Hematopoietic multipotent progenitor cell treated with erythropoietin and hydrocortisone succinate and interleukin-3 and kit ligand, for 4 days (in vitro differentiated cells): ENCODE measurements at places on chromosomes 7 and 10.

GRCh38 chr10:34581801-34582532 is 233.1 kb downstream of the PARD3 start:
- no peak for DNase-seq

DNA sequence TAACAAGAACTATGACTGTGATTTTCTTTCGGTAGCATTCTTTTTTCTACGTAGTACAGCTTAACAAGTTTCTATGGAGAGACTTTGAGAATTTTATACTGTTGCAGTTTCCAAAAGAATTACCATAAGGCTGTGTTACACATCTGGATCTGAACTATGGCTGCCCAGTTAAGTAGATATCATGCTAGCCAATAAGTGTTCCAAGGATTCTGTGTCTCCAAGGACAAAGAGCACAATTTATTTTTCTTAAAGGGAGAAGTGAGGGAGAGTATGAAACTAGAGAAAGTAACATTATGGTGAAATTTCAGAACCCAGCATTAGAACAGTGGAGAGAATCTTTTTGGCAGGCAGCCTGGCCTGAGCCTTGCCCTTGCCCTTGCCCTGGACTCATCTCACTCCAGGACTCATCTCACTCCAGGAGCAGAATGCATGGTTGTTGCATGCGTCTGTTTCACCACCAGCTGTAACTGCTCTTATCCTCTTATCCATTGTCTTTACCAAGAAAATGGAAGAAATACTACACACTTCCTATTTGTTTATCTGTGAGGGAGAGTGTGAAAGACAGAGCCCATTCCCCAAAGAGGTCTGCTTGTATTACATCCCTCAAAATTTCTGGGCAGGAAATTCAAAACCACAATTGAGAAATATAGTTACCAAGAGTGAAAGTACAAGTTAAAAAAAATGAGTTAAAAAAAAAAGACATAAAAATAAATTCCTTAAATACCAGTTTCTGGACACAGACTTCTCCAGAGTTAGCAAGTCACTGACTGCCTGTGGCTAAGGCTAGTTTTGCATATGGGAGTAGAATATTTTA is 1067.5 kb downstream of the NRG3 start:
- no peak for DNase-seq

- no peak for DNase-seq
Measured at GRCh38 chr10:75079436-75080083, 31.9 kb upstream of the SAMD8 start.

DNA sequence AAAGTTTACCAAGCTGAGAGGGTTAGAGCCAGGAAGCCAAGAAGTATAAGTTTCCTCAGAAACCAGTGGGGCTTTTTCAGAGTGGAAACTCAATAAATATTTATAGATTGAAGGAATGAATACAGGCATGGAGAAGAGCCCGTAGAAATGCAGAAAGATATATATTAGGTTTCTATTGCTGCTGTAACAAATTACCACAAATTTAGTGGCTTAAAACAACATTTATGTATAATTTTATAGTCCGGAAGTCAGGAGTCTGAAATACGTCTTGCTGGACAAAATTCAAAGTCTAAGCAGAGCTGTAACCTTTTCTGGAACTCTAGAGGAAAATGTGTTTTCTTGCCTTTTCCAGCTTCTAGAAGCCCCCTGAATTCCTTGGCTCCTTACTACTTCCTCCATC is 107.3 kb upstream of the SEMA3D start:
- no peak for DNase-seq

GRCh38 chr10:113967126-113967525 is 76.5 kb upstream of the ADRB1 start:
- no peak for DNase-seq

DNA sequence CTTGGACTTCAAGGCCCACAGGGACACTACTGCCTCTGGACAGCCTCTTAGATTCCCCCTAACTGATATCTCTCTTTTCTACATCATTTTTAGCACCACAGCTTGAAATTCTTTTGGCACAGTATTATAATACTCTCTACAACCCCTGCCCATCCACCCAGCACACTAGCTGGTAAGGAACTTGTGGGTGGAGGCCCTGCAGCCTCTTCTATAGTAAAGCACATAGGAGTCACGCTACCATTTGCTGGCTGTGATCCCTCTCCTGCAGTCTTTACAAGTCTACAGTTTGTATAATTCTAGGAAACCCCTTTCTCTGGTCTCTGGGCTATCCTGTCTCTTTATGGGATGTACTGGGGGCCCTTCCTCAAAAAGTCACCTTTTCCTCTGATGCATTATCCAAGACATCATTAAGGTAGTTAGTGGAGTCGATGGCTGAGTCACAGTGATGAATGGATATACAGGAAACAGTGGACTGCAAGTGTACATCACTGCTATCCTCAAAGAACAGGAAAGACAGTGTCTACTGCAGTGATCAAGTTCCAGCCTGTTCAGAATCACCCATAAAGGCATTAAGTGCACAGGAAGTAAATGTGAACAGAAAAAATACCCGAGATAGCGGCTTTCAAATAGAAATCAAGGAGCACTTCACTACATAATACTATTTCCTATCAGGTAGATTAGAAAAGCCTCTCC is 54.4 kb downstream of the STK17A start:
- no peak for DNase-seq

DNA sequence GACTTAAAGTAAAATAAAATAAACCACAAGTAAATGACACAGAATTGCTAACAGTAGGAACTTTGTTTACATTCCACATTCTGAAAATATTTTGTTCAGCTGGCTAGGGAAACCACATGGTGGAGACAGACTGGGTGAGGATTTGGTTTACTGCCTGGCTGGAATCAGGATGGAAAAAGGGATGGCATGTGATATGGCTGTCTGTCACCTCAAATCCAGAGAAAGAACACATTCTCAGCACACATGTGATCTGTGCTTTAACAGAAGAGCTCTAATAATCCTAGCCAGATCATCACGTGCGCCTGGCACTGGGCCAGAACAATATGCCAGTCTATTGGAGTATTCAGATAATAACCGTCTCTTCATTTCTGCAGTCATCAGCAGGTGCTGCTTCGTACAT is 90.9 kb upstream of the PIP4K2A start:
- peak; percentile 53 for DNase-seq

GRCh38 chr10:63115732-63116383 is 17.3 kb upstream of the NRBF2 start:
- no peak for DNase-seq

DNA sequence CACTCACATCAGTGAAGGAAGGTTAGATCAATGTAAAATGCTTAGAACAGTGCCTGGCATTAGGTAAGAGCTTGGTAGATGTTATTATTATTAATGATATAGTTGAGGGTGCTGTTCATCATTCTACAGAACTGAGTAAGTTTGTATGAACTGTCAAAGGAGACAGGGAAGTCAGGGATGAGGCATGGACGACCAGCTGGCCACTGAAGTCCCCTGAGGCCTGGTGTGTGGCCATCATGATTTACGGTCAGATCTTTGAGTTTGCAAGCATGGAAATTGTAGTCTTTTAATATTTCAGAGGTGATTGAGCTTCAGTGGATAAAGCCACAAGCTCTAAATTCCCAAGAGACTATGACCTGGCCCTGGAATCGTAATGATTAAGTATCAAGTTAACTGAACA is 6.9 kb downstream of the ARMC3 start:
- DNase-seq = no peak

- no peak for DNase-seq
Measured at GRCh38 chr10:32229170-32229569, 117.8 kb downstream of the EPC1 start.
